ENCODE measurements at places on chromosomes 12 and 14.
A peak's percentile ranks its signal among the peaks of the same experiment; 100 is the strongest.

DNA sequence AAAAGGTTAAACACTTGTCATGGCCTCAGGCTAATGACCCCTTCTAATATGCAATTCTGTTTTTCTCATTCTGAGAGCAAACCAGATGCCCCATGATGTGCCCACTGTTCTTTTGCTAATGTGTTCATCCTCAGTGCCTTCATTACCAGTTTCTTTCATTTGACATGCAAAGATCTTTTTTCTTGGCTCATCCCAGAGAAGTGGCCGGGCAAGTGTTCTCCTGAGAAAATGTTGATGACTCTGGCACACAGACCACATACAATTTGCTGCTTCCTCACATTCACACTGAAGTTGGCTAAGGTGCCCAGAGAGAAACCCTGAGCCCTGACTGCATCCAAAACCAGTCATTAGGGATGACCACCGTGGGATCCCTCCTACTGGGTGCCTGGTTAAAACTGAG is 833.3 kb downstream of the DIO2 start:
- H3K36me3 ChIP-seq = no peaks in the 10 kb centered on the region
- no peak overlapping the region for H3K27ac ChIP-seq
- no peak overlapping the region for H3K4me3 ChIP-seq

DNA sequence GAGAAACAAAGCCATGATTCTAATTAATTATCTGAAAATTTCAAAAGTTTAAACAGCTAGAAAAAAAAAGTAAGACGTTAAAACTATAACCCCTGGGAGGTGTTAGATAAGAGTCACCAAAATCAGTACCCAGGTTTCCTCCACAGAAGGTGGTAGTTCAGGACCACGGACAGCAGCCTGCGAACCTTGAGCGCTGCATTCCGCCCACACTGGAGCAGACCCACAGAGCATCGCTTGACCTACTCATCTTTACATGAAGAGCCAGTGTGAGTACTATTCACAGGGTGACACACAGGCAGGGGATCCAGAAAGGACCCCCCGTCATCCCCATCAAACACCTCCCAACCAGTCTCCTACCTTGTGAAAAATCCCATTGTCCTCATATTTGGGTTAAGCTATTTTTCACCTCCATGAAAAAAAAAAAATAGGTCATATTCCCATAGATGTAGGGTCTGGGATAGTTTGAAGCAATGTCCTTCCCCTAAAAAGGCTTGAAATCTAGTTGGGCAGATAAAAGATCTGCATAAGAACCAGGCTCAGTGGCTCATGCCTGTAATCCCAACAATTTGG is 8.8 kb upstream of the CHGA start:
- DNase-seq = no peak
- H3K4me1 ChIP-seq = peaks cover 2% of the 10 kb centered on the region

GRCh38 chr12:48859607-48860006 is 6.1 kb downstream of the RND1 start:
- no peak overlapping the region for H3K4me3 ChIP-seq
- peaks cover 3% of the 10 kb centered on the region for H3K4me1 ChIP-seq
- no peaks in the 10 kb centered on the region for H3K36me3 ChIP-seq
- H3K27me3 ChIP-seq = peaks cover 25% of the 10 kb centered on the region
- DNase-seq = no peak
- H3K27ac ChIP-seq = no peak overlapping the region

GRCh38 chr12:4191149-4191548 is 82.4 kb upstream of the CCND2 start:
- no peak for DNase-seq
- no peak overlapping the region for H3K27ac ChIP-seq

GRCh38 chr14:38790916-38791315 is 312.1 kb downstream of the SEC23A start:
- no peak for DNase-seq
- no peaks in the 10 kb centered on the region for H3K36me3 ChIP-seq
- no peak overlapping the region for H3K4me3 ChIP-seq
- H3K27ac ChIP-seq = no peak overlapping the region
- H3K4me1 ChIP-seq = no peaks in the 10 kb centered on the region

GRCh38 chr12:76874491-76875190 is 4.2 kb downstream of the CSRP2 start:
- H3K36me3 ChIP-seq = peaks cover 2% of the 10 kb centered on the region
- peaks cover 60% of the 10 kb centered on the region for H3K27me3 ChIP-seq
- no peak overlapping the region for H3K27ac ChIP-seq
- no peak overlapping the region for H3K4me3 ChIP-seq

- no peaks in the 10 kb centered on the region for H3K36me3 ChIP-seq
- no peak overlapping the region for H3K4me3 ChIP-seq
- H3K4me1 ChIP-seq = no peaks in the 10 kb centered on the region
- H3K27ac ChIP-seq = no peak overlapping the region
- DNase-seq = no peak
Observed at GRCh38 chr12:62714181-62714773, 220.7 kb downstream of the PPM1H start.

DNA sequence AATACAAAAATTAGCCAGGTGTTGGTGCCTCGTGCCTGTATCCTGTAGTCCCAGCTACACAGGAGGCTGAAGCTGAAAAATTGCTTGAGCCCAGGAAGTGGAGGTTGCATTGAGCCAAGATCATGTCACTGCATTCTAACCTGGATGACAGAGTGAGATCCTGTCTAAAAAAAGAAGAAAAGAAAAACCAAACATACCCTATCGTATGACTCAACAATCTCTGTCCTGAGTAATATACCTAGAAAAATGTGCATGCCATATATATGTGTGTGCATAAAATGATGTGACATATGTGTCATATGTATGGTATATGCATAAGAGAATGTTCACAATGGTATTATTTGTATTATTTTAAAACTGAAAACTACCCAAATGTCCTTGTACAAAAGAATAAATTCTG is 261.5 kb upstream of the CLEC14A start:
- no peaks in the 10 kb centered on the region for H3K36me3 ChIP-seq
- no peak overlapping the region for H3K4me3 ChIP-seq
- no peak overlapping the region for H3K27ac ChIP-seq
- H3K4me1 ChIP-seq = no peaks in the 10 kb centered on the region
- no peak for DNase-seq
- H3K27me3 ChIP-seq = no peaks in the 10 kb centered on the region

- DNase-seq = no peak
- peaks cover 2% of the 10 kb centered on the region for H3K4me1 ChIP-seq
- H3K27me3 ChIP-seq = peaks cover 18% of the 10 kb centered on the region
- peaks cover 2% of the 10 kb centered on the region for H3K36me3 ChIP-seq
Observed at GRCh38 chr12:91551927-91552326, 369.3 kb upstream of the DCN start.

DNA sequence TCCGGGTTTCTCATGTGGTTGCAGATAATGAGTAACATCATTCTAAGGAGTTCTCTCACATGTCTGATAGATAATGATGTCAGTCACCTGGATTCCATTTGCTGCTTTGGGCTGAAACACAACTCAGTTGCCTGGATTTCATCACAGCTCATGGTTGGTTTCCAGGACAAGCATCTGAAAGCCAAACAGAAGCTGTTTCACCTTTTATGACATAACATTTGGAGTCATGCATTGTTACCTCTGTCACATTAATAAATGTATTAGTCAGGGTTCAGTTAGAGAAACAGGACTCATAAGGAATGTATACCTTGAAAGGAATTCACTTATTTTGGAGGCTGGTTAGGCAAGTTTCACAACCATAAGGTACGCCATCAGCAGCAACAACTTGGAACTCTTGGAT is 251.9 kb upstream of the ATXN7L3B start:
- H3K27me3 ChIP-seq = no peaks in the 10 kb centered on the region
- DNase-seq = no peak
- peaks cover 2% of the 10 kb centered on the region for H3K4me1 ChIP-seq
- no peaks in the 10 kb centered on the region for H3K36me3 ChIP-seq
- H3K27ac ChIP-seq = no peak overlapping the region

DNA sequence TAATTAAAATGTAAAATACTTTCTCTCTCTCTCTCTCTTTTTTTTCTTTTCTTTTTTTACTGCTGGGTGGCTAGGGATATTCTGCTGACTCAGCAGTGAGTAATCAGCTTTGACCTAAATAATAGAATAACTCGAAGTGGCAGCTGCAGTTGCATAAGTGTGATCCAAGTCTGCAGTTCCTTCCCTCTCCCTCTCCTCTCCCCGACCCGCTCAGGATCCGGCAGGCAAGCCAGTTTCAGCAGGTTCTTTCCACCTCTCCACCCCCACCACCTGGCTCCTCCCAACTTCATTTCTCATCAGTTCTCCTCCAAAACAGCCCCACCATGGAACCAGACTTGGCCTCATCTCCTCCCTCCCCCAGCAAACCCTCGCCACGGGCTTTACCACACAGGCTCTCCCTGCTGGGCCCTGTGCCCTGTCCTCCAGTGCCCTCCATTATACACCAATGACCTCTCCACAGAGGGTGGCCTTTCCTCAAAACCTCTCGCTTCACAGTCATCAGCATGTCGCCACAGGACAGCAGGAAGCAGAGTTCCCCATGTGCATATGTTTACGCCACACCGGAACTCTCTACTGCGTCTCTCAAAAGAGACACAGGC is 22.4 kb downstream of the SLC7A8 start:
- H3K27me3 ChIP-seq = peaks cover 38% of the 10 kb centered on the region
- DNase-seq = no peak
- H3K36me3 ChIP-seq = peaks cover 6% of the 10 kb centered on the region
- peak overlapping the region; percentile 54 for H3K4me3 ChIP-seq
- H3K27ac ChIP-seq = no peak overlapping the region

GRCh38 chr14:69610874-69611171 is 573 bp upstream of the SUSD6 start:
- peaks cover 47% of the 10 kb centered on the region for H3K4me1 ChIP-seq
- no peak for DNase-seq
- H3K36me3 ChIP-seq = no peaks in the 10 kb centered on the region
- H3K4me3 ChIP-seq = peak overlapping the region; percentile 82

GRCh38 chr14:57153286-57153685 is 115.4 kb downstream of the EXOC5 start:
- H3K27ac ChIP-seq = no peak overlapping the region
- H3K4me3 ChIP-seq = no peak overlapping the region
- H3K36me3 ChIP-seq = no peaks in the 10 kb centered on the region
- no peak for DNase-seq
- peaks cover 32% of the 10 kb centered on the region for H3K27me3 ChIP-seq

GRCh38 chr14:68328509-68328908 is 464.4 kb downstream of the ZFP36L1 start:
- H3K4me1 ChIP-seq = peaks cover 14% of the 10 kb centered on the region
- H3K27ac ChIP-seq = peak overlapping the region; percentile 57
- no peak for DNase-seq
- no peaks in the 10 kb centered on the region for H3K36me3 ChIP-seq
- H3K27me3 ChIP-seq = no peaks in the 10 kb centered on the region

- H3K4me1 ChIP-seq = peaks cover 13% of the 10 kb centered on the region
- peak overlapping the region; percentile 62 for H3K27ac ChIP-seq
- H3K27me3 ChIP-seq = no peaks in the 10 kb centered on the region
- no peak for DNase-seq
Observed at GRCh38 chr14:103854822-103855733, 7.7 kb upstream of the PPP1R13B start.

DNA sequence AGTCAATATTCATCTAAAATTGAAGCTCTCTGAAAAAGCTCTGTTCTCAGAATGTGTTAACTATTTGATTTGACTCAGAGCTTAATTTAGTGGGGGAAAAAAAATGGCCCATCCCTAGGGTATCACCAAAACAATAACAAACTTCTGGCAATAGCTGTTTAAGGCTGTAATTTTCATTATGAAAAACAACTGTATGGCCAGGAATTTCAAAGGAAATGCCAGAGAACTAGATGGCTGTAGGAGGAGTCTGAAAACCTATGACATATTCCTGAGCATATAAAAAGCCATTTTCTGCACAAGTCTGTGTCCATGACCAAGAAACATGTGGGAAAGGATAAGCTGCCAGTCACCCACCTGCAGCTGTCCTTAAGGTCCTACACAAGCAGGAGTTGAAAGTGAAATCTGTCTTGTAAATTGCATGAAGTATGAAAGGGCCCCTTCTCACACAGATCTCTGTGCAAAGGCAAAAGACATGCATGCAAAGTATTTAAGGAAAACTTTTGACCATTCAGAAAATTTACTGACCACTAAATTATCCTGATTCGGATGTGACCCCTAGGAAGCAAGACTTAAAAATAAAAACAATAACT is 299.1 kb downstream of the BTG1 start:
- H3K4me1 ChIP-seq = no peaks in the 10 kb centered on the region
- no peak for DNase-seq
- peaks cover 2% of the 10 kb centered on the region for H3K36me3 ChIP-seq
- no peaks in the 10 kb centered on the region for H3K27me3 ChIP-seq
- H3K27ac ChIP-seq = no peak overlapping the region

GRCh38 chr14:70064136-70064865 is 124.5 kb downstream of the SLC8A3 start:
- H3K27me3 ChIP-seq = peaks cover 54% of the 10 kb centered on the region
- DNase-seq = no peak
- H3K4me3 ChIP-seq = no peak overlapping the region
- no peaks in the 10 kb centered on the region for H3K36me3 ChIP-seq

DNA sequence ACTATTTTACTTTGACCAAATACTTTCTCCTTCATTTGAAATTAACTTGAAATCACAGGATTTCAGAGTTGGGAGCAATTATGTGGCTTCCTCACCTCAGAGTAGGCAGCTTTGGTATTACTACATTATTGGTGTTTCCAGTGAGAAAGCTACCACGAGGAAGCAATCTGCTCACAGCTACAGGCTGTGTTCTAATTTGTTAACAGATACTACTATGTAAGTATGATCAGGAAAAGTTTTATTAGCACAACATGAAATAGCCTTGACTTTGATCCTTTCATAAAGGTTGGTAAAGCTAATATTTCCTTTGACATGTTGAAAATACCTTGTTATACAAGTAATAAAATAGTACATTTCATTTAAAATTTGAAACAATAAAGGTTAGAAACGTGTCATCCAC is 30.6 kb downstream of the TAOK3 start:
- no peak for DNase-seq
- H3K27me3 ChIP-seq = no peaks in the 10 kb centered on the region
- peaks cover 17% of the 10 kb centered on the region for H3K4me1 ChIP-seq
- no peak overlapping the region for H3K4me3 ChIP-seq
- H3K27ac ChIP-seq = peak overlapping the region; percentile 16
- no peaks in the 10 kb centered on the region for H3K36me3 ChIP-seq

DNA sequence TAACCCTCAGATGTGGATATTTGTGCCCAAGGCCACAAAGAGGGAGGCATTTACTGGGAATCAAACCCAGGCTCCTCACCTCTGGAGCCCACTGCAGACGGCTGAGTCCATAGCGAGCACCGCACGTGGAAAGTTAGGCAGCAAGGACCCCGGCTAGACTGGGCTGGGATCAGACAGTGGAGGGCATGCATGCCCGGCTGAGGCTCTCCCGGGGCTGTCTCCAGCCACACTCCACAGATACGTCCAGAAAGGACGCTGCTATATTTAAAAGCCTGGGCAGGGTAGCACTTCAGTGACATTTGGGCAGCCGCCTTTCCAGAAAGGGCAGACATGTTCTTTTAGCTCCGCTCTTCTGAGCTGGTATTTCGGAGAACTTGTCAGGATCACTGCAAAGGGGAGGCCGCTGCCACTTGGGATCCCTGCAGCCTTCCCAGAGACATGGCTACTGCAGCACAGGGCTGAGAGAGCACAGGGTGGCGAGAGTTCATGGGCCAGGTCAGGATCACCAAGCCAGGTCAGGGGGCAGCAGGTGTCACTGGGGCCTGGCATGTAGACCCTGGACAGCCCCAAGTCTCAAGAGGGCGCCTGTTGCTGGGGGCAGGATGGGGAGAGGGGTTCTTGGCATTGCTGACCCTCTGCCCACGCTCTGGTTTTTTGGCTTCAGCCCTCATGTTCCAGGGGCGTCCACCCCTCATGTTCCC is 121.7 kb downstream of the PHETA1 start:
- peaks cover 2% of the 10 kb centered on the region for H3K36me3 ChIP-seq
- DNase-seq = no peak
- no peak overlapping the region for H3K4me3 ChIP-seq
- H3K4me1 ChIP-seq = no peaks in the 10 kb centered on the region

GRCh38 chr12:13154831-13155230 is 41.7 kb upstream of the EMP1 start:
- H3K36me3 ChIP-seq = no peaks in the 10 kb centered on the region
- no peak overlapping the region for H3K4me3 ChIP-seq
- peak overlapping the region; percentile 54 for H3K27ac ChIP-seq
- H3K27me3 ChIP-seq = peaks cover 5% of the 10 kb centered on the region
